Hepatocyte (in vitro differentiated cells): ENCODE measurements at places on chromosomes 12 and 14. TPM values are rescaled to one million over a fixed set of nuclear protein-coding genes. Genes with fewer than 3 reads are reported as not detected.

The AKAP5 gene
- total RNA-seq, result 7.8 and 9.4 TPM in 2 replicates

The HCAR1 gene
- total RNA-seq, result 0.40 and 0.63 TPM in 2 replicates

DNA sequence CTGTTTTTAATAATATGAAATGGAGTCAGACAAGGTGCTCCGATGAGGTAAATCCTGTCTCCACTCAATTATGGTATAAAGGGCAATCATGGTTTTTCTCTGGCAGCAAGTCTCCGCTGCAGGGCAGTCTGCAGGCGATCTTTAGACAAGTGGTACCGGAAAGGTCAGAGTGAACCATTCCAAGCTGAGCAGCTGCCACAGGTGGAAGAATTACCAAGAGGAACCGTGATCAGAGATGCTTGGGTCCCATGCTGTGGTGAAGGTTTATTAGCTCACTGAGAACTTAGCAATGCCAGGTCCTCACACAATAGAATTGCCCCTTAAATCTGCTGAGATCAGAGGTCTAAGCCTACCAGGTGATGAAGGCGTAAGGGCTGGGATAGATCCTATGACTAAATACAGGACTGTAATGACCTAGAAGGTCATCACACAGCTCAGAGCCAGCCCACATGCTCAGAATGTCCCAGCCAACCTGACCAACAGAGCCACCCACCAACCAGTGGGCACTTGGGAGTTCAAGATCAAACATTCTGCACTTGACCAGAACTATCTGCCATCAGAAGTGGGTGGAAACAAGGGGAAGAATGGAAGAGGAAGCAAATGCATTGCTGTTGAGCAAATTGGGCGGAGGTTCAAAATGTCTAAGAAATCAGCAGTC lies 175.2 kb upstream of the BCL2L14 start:
- no peak overlapping the region for H3K4me3 ChIP-seq
- H3K27ac ChIP-seq, result no peak overlapping the region
- no peaks in the 10 kb centered on the region for H3K4me1 ChIP-seq
- no peaks in the 10 kb centered on the region for H3K36me3 ChIP-seq
- H3K27me3 ChIP-seq, result no peaks in the 10 kb centered on the region
- no peak for DNase-seq

DNA sequence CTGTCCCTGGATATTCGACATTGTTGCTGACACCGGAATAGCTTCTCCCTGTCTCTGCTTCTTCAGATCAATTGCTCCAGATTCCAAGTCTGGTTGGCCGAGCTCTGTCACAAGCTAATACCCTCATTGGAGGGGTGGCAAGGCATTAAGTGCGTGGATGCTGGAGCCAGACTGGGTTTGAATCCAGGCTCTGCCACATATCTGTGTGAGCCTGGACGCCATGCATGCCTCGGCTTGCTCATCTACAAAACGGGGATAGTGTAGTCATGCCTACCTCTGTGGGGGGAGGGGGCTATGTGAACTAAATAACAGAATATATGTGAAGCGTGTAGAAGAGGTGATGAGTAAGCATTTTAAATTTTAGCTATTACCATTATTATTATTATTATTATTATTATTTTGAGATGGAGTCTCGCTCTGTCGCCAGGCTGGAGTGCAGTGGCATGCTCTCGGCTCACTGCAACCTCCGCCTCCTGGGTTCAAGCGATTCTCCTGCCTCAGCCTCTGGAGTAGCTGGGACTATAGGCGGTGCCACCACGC lies 97.3 kb downstream of the AACS start:
- no peaks in the 10 kb centered on the region for H3K36me3 ChIP-seq
- H3K27me3 ChIP-seq, result no peaks in the 10 kb centered on the region
- H3K4me3 ChIP-seq, result no peak overlapping the region
- H3K4me1 ChIP-seq, result no peaks in the 10 kb centered on the region
- H3K27ac ChIP-seq, result no peak overlapping the region
- no peak for DNase-seq

DNA sequence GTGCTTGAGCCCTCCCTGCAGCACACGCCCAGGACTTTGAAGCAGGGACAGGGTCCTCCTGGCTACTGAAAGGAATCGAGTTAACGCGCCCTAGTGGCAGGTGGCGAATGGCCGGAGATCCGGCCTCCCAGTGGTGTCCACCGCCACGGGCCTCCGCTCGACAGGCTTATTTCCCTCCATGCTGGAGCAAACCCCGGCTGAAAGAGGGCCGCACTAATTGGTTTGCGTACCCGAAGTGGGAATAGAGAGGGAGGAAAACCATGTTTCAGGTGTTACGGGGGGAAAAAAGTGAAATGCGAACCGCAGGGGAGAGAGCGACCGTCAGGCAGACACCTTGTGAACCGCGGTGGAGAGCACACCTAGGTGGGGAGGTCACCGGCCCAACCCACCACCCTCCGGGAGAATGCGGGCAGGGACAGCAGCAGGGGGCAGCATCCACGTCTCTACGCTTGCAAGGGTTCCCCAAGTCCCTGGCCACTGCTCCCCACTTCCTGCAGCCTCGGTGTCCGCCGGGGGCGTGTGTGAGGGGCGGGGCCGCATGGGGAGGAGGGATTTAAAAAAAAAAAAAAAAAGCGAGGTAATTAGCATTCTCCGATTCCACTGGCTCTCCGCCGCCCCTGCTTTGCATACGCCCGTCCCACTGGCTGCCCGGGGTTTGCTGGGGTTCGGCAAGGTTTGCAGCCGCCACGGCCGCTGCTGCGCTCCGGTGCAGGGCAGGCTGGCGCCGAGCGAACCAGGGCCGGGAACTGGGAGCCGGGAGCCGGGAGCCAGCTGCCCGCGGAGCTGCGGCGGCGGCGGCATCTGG lies 224.6 kb upstream of the CRY1 start:
- peak overlapping the region; percentile 25 for H3K27ac ChIP-seq
- peak; percentile 94 for DNase-seq
- peak overlapping the region; percentile 43 for H3K4me3 ChIP-seq
- H3K27me3 ChIP-seq, result peaks cover 62% of the 10 kb centered on the region

DNA sequence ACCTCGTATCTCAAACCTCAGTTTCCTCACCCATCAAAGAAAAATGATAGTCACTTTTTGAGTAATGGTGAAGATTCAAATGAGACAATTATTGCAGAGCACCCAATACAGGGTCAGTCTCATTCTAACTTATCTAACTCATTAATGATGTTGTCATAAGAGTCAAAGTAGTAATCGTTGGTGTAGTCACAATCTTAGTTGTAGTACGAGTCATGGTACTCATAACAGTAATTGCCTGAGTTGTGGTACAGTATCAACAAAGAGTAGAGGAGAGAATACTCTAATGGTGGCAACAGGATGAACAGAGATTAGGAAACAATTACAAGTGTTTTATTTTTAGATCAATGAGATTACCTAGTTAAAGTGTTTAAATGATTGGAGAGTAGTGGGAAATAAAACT lies 93.6 kb upstream of the TMTC2 start:
- no peak overlapping the region for H3K4me3 ChIP-seq
- H3K27me3 ChIP-seq, result no peaks in the 10 kb centered on the region
- no peak overlapping the region for H3K27ac ChIP-seq
- no peaks in the 10 kb centered on the region for H3K36me3 ChIP-seq
- no peaks in the 10 kb centered on the region for H3K4me1 ChIP-seq
- DNase-seq, result no peak

DNA sequence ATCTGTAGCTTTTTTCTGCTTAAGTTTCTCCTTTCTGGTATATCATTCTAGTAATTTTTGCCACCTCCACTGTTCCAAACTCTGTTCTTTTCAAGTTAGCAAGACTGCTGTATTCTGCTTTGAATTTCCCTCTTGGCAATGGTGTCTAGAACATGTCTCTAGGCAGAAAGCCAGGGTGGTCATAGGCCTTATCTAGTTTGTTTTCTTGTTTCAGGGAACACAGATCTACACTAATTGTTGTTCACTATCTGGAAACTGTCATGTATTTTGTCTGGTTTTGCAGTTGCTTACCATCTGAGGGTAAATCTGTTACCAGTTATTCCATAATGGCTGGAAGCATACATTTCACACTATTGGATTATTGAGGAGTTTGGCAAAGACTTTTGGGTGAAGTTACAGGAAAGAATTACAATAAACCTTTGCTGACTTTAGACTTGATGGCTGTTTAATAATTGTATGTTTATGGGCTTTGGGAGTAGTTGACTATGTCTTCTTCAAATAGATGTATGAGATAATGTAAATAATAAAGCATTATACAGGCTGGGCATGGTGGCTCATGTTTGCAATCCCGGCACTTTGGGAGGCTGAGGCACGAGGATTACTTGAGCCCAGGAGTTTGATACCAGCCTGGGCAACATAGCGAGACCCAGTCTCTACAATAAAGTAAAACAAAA lies 41.4 kb downstream of the FUT8 start:
- DNase-seq, result no peak
- H3K36me3 ChIP-seq, result no peaks in the 10 kb centered on the region
- H3K4me3 ChIP-seq, result no peak overlapping the region

DNA sequence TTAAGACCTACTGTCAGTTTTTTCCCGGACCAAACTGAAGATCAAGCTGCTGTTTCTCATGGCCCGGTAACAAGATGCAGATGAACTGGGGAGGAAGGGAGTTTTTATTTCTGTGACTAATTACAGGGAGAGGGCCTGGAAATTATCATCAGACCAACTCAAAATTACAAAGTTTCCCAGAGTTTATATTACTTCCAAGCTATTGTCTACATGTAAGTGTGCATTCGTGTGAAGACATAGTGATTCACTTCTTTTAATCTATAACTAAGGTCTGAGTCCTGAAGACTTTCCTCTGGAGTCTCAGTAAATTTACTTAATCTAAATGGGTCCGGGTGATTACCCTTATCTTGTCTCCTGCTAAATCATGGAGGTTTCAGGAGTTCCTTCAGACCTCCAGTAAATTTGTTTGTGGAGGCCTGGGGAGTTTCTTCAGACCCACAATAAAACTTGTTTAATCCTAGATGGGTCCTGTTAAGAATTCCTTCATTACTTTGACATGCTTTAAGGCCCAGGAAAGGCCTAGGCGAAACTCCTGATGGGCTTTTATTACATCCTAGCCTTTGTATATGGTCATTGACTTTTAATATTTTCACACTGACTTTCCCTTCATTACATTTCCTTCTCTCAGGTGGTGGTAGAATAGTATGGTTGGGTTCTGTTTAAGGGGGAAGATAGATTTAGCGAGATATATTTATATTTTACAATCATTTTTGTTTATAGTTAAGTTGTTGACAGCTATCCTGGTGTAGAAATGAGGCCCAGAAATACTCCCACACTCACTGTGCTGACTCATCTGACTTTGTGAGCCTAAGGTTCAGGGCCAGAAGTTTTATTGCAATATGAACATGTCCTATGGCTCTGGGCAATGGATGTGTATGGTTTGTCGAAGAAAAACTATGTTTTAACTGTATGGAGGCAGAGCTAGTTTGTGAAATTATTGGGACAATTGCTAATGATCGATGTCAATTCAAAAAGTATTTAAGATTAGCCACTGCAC lies 627.0 kb upstream of the FBXO33 start:
- H3K4me1 ChIP-seq, result no peaks in the 10 kb centered on the region
- peak overlapping the region; percentile 35 for H3K27ac ChIP-seq
- H3K4me3 ChIP-seq, result no peak overlapping the region
